Activated naive CD4-positive, alpha-beta T cell (primary cell): ENCODE measurements at places on chromosomes 11 and 22.

GRCh38 chr11:74182635-74183034 lies 11.5 kb downstream of the PPME1 start:
- DNase-seq = no peak

DNA sequence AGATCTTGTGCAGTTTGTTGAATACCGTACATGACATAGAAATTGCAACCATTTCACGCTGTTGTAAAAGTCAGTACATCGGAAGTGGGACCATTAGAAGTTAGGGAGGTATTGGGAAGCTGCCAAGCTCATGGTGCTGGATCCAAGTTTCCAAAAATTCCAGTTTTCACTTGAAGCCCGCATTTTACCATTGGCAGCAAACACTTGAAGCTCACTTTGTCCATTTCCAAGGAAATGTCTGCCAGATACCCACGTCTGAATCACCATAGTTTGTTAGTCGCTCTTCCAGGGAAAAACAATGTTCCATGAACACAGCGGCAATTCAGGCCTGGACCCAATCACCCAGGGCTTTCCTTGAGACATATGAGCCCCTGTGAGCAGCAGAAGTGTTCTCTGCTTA lies 22.6 kb upstream of the PARVB start:
- DNase-seq = no peak

- no peak for DNase-seq
These were observed 30.1 kb upstream of the CELSR1 start for GRCh38 chr22:46567471-46567870.

GRCh38 chr22:43897751-43898261 lies 6.0 kb upstream of the PNPLA5 start:
- DNase-seq = no peak

GRCh38 chr11:73287400-73288101 lies 15.4 kb downstream of the P2RY6 start:
- DNase-seq = no peak

DNA sequence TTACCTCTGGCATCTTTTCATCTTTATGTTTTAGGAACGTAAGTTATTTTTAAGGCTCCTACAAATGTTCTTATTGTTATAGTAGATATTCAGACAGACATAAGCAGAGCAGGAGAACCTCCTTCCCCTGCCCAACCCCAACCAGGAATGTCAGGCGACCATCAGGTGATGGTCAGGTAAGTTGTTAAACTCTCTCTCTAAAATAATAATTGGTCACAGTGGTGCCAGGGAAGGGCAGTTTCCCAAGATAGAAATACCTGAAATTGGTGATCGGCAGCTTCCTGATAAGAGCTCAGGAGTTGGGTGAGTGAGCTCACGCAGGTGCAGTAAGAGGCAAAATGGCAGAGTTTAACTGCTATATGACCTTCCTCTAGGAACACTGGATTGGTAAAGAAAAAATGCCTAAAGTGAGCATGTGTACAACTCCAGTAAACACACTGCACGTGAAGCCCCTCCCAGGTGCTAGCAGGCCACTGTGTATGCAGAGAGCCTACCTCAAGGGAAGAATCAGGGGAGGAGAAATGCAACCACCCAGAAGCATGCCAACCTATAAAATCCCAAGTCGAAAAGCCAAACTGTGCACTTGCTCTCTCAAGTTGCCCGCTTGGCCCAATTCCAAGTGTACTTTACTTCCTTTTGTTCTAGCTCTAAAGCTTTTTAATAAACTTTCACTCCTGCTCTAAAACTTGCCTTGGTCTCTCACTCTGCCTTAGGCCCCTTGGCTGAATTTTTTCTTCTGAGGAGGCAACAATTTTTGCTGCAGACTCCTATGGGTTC lies 273.9 kb downstream of the SBF2 start:
- no peak for DNase-seq

DNA sequence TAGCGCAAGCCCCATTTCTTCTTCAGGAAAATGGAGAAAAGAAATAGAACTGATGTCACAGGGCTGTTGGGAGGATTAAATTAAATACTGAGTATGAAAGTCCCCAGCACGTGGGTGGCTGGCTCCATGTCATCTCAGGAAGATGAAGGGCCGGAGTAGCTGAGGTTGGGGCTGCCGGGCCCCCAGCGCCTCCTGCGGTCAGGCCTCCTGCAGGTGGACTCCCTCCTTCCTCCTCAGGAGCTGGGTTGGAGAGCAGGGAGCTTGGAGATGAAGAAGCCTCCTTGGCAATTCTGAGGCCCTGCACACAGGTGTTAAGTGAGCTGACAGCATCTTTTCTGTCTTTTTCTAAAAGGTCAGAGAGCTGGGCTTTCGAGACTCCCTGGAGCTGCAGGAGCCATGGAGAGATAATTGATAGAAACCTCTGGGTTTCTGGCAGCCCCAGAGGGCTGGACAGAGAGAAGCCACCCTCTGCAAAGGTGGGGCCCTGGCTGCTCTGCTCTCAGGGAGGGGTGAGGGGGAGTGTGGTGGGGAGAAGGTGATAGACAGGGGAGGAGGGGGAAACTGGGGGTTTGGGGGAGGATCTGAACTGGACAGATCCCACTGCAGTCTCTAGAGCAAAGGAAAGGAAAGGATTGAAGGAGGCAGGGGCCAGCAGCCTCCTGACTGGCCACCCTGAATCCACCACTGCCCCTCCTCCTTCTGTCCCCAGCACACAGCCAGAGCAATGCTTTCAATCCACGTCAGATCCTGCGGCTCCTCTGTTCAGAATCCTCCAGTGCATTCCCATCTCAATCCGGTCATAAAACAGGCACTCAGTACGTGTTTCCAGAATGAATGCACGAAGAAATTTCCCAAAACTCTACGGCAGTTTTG lies 210.8 kb downstream of the CEP164 start:
- DNase-seq = no peak
